Esophagus squamous epithelium (tissue), 5 donors: ENCODE measurements at places on chromosomes 5 and 9. TPM values are rescaled to one million over a fixed set of nuclear protein-coding genes. Genes with fewer than 3 reads are reported as not detected.

Gene RGS7BP
- 0.08 TPM for total RNA-seq

- no peaks in the 10 kb centered on the region for H3K36me3 ChIP-seq
- no peaks in the 10 kb centered on the region for H3K4me1 ChIP-seq
- no peak overlapping the region for H3K4me3 ChIP-seq
- no peaks in the 10 kb centered on the region for H3K27me3 ChIP-seq
These were observed 176.7 kb downstream of the PRDM9 start for GRCh38 chr5:23684103-23684502.

DNA sequence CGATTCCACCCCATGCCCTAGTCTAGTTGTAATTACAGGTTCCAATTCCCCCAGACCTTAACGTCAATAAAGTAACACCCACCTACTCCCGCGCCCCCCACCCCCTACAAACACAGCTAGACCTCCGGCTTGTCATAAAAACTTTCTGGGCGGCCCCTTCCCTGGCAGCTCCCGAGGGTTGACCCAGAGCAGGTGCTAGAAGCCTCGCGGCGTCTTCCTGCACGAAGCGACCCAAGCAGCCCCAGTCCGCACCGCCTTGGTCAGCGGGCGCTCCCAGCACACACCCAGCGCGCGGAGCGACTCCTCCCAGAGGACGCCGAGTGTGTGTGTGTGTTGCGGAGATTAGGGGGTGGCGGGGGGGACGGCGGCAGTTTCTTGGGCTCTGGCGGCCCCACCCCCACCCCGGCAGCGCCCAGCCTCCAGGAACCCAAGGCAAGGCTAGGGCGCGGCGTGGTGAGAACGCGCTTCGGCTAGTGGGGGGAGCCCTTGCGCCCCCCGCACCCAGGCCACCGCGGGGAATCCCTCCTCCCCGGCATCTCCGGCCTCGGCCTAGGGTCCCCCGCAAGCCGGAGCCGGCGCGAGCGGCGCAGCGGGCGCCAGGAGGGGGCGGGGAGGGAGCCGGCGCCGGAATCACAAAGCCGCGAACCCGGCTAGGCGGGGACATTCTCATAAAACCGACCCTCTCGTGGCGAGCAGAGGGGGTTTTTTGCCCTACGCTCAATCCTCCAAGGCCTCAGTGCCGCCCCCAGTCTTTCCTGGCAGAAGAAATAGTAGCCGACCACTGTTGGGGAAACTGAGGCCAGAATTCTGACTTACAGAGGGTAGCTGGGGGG, 2.2 kb downstream of the PCDH1 start:
- DNase-seq = no peak
- H3K4me3 ChIP-seq = peak overlapping the region; percentile 82
- H3K4me1 ChIP-seq = peaks cover 40% of the 10 kb centered on the region
- no peaks in the 10 kb centered on the region for H3K36me3 ChIP-seq
- peak overlapping the region; percentile 89 for H3K27ac ChIP-seq
- H3K27me3 ChIP-seq = no peaks in the 10 kb centered on the region

GRCh38 chr9:23542438-23542837, 283.6 kb downstream of the ELAVL2 start:
- no peak for DNase-seq
- H3K4me1 ChIP-seq = no peaks in the 10 kb centered on the region
- H3K27ac ChIP-seq = no peak overlapping the region
- H3K36me3 ChIP-seq = no peaks in the 10 kb centered on the region
- H3K27me3 ChIP-seq = no peaks in the 10 kb centered on the region

- H3K4me1 ChIP-seq = no peaks in the 10 kb centered on the region
- H3K36me3 ChIP-seq = no peaks in the 10 kb centered on the region
These were observed 18.1 kb downstream of the ANKRD33B start for GRCh38 chr5:10581867-10582511.

Gene MARCOL
- total RNA-seq = not detected

GRCh38 chr9:130770679-130771442, 64.2 kb upstream of the ABL1 start:
- peaks cover 27% of the 10 kb centered on the region for H3K4me1 ChIP-seq
- no peak overlapping the region for H3K4me3 ChIP-seq
- no peak for DNase-seq
- no peak overlapping the region for H3K27ac ChIP-seq
- H3K27me3 ChIP-seq = no peaks in the 10 kb centered on the region

GRCh38 chr9:69905286-69905685, 84.7 kb downstream of the CFAP95 start:
- no peaks in the 10 kb centered on the region for H3K27me3 ChIP-seq
- no peaks in the 10 kb centered on the region for H3K4me1 ChIP-seq
- no peak overlapping the region for H3K27ac ChIP-seq
- H3K4me3 ChIP-seq = no peak overlapping the region
- DNase-seq = no peak
